ENCODE measurements at places on chromosomes 12 and 14.

DNA sequence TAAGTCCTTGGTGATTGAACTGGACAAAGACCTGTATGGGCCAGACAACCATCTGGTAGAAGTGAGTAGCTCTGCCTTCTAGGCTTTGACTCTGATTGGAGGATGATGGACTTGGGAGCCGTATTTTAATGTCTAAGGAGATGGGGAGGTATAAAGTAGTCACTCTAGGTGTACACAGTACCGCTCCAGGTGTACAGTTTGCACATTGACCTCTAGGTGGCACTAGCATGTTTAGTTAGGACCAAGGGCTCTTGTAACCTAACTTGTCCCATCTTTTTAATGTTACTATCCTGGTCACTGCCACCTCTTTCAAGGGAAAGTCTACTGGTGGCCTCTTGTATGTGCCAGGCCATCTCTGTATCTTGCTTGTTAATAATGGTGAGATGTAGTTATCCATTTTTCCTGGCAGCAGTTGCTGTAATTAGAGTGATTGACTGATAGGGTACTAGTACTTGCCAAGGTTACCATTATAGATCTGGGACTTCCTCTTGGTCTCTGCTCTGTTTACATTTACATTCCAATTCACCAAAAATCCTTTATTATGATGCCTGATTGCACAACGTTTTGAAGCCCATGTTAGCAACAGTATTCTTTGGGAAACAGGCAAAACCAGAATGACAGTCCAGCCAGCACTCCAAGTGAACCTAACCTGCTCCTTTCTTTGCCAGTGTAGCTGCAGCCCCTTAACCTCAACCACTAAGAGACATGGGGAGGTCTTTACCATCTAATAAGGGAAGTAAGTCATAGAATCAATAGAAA is 3.6 kb downstream of the SMARCD1 start:
- DNase-seq: peak; percentile 82

DNA sequence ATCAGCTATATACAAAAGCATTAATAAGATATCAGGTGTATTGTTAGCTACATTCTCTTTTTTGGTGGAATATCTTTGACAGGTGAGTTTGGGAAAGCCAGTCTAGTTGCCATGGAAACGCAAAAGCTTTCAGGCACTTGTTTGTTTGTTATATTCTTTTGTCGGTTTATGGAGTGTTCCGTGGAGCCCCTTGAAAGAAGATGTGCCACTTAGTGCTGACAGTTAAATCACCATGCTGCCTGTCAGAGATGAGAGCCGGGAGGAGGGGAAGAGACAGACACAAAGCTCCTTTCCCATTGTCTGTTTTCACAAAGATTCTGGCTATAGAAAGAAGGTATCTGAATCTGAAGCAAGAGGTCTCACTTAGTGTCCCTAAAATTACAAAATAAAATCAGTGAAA is 170.8 kb downstream of the SNAPC1 start:
- no peak for DNase-seq

DNA sequence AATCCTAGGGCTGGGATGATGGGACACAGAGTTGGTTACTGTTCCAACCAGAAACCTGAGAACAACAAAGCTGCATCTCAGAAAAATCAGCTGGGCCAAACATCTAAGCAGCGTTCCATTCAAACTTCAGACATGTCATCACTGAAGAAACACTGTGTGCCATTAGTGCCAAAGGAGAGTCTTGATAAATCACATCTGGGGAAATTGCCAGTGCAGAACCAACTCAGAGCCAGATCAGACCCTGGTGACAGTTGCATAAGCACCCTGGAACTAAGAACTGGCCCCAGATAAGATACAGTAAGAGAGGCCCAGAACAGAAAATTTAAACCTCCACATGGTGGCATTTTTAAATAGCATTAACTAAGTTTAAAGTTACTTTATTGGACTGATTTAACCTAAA is 482.8 kb downstream of the PRKD1 start:
- DNase-seq: no peak

DNA sequence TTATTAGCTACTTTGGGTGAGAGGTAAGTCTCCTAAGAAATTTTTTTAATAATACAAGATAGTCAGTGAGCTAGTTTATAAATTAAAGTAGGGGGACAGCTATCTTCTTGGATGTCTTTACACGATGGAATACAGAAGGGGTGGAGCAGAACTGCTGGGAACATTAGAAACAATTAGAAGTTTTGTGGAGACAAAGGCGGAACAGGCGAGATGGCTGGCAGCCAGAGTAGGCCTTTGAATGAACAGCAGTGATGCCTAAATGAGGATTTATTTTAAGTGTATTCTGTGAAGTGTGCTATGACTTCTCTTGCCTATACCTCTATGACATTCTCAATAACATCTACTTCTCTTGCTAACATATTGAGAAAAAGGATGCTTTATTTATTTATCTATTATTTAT is 1345.3 kb upstream of the SEL1L start:
- DNase-seq: no peak

DNA sequence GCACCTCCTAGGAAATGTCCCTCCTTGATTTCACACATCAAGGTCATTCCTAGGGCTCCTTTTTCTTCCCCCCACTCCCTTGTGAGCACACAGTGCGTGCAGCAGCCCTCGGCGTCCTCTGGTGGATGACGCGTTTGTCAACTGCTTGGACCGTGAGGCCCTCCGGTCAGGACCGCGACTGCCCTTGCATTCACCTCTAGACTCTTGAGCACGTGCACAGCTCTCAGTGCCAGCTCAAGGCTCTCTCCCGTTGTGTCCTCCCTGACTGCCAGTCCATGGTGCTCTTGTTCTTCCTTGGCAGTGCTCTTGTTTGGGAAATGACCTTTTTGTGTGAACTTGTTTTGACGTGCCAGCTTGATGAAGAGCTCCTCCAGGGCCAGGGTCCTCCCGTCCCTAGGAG is 67.9 kb downstream of the TSPAN9 start:
- DNase-seq: no peak

GRCh38 chr14:73427516-73428264 is 30.7 kb downstream of the NUMB start:
- DNase-seq: no peak

DNA sequence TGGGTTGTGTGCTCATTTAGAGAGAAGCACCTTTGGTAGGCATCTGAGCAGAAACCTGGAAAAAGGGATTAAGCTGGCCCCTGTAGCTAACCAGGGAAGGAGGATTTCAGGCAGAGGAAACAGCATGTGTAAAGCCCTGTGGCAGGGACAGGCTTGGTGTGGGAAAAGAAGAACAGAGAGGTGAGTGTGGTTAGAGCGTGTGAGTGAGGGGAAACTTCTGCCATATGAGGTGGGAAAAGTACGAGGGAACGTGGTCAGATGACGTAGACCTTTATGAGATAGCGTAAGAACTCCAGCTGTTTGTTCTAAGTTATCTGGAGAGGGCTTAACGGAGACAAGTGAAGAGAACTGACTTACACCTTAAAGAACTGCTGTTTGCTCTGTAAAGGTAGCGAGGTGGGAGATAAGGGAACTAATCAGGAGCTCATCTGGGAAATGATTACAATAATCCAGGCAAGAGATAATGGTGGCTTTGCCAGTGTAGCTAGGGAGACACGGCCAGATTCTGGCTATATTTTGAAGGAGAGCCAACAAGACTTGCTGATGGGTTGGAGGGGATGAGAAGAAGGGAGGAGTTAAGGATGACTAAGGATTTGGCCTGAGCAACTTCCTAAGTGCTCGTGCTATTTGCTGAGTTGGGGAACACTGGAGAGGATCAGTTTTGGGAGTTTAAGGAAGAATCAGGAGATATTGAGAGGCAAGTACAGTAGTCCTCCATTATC is 234.0 kb downstream of the ETNK1 start:
- DNase-seq: no peak
